Astrocyte of the cerebellum (primary cell): ENCODE measurements at places on chromosomes 13 and 19.

DNA sequence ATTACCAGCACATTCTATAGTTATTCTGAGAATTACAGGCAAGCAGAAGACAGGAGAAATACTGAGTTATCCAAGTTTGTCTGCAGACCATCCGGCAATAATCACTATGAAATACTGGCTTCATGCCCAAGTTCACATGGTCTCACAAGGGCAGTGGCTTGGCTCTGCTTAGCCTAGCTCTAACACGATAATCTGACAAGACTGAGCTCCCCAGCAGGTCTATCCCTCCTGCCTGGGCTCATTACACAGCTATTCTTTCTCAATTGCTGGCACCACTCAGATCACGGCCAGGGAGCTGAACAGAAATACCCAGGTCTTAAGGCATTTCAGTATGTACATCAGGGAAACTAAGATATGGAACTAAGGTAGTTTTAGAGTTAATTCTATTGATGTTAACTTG lies 361.6 kb upstream of the PCDH20 start:
- DNase-seq, result peak; percentile 65

DNA sequence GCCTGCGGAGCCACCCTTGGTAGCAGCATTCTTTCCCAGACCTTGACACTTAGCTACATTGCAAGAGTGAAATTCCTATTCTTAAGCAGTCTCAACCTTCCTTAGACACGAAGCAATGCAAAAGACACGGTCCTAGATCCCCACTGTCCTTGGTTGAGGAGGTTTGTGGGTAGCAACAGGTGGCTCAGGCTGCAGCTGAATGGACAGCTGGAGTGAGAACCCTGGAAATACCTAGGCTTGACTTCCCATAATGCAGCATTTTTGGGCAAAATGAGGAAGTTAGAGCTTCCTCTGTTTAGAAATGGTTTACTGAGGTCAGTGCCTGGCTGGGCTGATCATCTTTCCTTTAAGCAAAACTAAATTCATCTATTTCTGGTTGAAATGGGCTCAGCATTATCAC lies 296.6 kb downstream of the RFC3 start:
- no peak for DNase-seq

DNA sequence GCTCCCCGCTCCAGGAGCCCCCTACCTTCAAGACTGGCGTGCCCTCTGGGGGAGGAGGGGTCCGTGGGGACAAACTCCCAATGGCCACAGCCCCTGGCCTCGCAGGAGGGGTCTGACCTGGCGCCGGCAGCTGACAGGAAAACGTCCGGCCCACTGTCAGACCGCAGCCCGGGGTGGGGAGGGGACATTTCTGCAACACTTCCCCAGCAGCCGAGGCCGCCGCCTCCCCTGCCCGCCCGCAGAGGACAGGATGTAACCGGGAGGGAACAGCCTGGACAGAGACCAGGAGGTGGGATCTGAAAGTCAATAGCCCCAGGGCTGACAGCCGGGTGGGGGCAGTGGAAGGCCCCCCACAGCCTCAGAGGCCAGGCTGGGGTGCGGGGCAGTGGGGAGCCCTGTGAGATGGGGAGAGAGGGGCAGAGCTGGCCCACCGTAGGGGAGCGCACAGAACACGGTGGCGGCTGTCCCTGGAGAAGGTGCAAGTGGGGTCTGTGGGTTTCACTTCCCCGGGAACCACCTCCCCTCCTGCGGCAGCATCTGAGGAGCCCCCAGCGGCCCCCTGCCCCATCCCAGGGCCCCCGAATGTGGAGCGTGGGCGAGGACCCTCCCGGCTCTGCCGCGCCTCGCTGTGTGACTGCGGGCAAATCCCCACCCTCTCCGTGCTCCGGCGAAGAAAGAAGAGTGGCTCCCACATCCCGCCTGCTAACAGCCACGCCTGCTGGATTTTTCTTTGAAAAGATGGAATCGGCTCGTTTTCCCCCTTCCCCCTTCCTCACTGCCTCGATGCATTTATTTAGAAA lies at the start of gene PEAK3:
TSS of gene PEAK3 (minus strand) at position 114 of the 800 bp plus-strand sequence. CDS start 1,244 bp downstream, outside the sequence.
- no peak for DNase-seq

- no peak for DNase-seq
Observed at GRCh38 chr19:5643060-5643459, 20.2 kb downstream of the SAFB start.

GRCh38 chr13:94063096-94063495 lies 416.4 kb downstream of the DCT start:
- no peak for DNase-seq

GRCh38 chr13:46010148-46010547 lies 42.4 kb downstream of the ZC3H13 start:
- no peak for DNase-seq

GRCh38 chr19:30336290-30336689 lies 35.9 kb upstream of the ZNF536 start:
- DNase-seq, result no peak
